ENCODE measurements at places on chromosomes 6 and 20.

- DNase-seq: no peak
These were observed 100.5 kb downstream of the KIF13A start for GRCh38 chr6:17886891-17887290.

DNA sequence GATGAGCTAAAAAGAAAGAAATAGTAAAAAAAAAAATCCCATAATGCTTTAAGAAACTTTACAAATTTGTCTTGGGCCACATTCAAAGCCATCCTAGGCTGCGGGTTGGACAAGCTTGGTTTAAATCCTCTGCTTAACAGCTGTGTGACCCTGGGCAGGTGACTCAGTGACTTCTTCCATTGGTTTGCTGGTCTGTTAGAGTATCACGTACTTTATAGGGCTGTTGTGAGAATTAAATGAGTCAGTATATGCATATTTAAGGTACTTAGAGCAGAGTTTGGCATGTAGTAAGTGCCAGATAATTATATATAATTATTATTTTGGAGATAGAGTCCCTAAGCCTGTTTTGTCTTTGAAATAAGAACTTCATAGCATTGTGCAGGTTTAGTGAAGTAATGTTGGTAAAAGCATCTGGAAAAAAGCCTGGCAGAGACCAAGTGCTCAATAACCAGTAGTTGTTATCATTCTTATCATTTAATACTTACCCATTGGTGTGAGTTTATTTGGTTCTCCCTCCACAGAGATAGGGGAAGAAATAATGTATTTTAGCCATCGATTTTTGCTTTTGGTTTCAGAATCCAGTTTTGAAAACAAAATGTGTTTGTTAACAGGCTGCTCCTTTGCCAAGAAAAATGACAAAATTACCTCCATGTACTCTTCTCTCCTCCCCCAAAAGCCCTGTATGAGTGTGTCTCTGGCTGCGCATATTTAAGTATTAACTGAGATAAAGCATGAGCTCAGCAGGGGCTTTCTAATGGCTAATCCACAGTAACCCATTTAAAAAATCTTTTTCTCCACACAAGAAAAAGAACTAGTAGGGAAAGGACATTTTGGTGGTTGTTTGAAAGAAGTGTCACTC, 67.2 kb downstream of the FOXO3 start:
- DNase-seq: no peak

DNA sequence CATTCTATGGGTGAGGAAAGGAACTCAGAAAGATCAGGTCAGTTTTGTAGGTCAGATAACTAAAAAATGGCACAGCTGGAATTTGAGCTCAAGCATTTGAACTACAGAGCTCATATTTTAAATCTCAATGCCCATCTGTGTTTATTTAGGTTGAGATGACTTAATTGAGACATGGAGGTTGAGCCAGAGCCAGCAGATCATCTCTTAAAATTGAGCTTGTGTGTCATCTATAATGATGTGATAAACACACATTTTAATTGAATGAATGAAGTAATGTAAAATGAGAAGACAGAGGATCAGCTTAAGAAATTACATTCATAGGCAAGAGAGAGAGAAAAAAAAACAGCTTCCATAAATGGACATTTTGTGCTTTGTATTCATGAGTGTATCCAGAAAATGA, 3.7 kb downstream of the MANEA start:
- DNase-seq: no peak

DNA sequence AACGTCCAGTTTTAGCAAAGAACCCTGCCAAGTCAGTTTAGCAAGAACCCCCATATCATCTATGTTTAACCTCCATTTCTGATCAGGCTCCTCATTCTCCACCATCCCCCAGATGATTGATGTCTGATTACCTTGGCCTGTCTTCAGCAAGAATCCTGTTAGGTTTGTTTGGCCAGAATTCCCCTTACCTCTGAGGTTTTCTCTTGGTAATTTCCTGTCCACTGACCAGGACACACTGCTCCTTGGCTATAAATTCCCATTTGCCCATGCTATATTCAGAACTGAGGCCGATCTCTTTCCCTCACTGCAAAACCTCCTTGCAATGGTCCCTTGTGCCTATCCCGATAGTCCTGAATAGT, 27.0 kb downstream of the ZNF311 start:
- DNase-seq: no peak

DNA sequence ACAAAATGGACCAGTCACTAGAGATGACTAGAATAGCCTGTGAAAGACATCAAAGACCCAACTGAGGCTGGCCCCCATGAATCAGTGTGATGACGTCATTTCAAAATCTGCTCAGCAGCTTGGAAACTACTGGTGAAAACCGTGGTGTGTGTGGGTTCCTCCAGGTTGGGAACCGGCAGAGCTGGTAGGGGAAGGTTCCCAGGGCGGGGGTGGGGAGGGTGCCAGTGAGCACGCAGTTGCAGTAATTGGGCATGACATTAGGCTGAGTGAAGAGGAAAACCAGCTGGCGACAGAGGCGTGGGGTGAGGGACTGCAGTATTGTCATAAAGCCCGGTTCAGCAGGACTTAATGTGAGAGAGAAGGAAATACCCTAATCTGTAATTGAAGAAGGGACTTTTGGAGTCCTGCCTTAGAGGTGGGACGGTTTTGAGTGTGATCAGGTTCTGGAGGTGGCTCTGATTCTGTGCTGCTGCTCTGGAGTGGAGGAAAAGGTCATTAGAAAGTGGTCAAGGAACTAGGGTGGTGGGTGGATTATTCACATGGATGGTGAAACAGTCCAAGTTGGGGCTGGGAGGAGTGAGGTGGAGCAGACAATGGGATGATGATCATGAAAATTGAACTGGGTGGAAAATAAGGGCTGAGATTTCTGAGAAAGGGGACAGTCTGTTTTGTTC, 52.0 kb upstream of the MTHFD1L start:
- no peak for DNase-seq

DNA sequence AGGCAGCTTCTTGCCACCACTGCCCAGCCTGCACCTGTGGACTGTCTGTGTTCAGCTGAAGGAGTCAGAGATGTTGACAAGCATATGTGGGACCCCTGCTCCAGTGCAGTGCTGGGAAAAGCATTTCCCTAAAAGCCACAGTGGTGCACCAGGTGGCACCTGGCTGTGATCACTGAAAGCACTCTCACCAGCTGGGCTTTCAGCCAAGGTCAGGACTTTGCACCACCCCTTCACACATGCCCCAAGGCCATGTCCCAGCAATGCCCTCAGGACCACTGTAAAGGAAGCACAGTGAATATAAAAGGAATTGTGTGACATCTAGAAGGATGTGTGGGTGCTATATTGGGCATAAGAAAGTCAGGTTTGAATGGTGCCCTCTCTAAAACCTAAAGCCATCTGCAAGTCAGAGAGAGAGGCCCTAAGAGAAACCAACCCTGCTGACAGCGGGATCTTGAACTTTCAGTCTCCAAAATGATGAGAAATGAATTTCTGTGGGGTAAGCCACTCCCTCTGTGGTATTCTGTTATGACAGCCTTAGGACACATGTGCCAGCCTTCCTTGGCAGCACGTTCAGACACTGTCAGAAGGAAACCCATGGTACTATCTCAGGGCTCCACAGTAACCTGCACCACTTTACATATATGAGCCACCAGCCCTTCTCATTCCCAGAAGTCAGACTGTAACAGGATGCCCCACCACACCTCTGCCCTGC, 30.7 kb downstream of the CBLN4 start:
- DNase-seq: no peak

DNA sequence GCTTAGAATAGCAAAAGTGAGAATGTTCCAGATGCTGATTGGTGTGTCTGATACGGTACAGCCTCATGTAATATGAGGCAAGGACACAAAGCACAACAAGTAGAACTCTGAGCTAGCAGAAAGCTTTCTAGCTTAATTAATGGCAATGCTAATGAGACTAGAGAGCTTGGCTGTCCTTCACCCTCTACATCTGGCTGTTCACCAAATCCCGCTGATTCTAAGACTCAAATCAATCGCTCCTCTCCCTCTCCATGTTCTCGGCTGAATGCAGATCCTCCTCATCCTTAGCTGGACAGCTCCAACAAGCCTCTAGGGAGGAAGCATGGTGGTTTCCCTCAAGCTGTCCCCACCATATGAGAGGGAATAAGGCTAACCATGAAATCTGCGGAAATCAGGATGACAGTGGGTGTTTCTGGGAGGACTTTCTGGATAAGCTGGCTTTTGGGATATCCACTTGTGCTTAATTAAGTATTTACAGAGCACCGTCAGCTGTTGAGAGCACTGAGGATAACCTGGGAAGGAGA, 128.9 kb downstream of the FOXC1 start:
- no peak for DNase-seq

- DNase-seq: no peak
These were observed 174.3 kb downstream of the CDH4 start for GRCh38 chr20:61426352-61426751.

DNA sequence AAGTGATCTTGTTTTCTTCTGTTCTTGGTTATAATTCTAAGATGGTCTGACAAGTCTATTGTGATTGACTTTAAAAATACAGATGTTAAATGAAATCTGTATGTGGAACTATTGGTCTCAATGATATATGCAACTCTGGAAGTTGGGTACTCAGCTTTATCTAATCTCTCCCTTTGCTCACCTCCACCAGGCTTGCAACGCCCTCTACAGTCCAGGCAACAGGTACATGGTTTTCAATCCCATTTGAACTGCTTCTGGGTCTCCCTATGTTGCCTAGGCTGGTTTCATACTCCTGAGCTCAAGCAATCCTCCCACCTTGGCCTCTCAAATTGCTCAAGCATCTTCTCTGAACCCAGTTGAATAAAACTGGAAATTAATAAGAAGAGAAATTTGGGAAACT, 25.6 kb upstream of the HLA-DQB1 start:
- DNase-seq: peak; percentile 78

DNA sequence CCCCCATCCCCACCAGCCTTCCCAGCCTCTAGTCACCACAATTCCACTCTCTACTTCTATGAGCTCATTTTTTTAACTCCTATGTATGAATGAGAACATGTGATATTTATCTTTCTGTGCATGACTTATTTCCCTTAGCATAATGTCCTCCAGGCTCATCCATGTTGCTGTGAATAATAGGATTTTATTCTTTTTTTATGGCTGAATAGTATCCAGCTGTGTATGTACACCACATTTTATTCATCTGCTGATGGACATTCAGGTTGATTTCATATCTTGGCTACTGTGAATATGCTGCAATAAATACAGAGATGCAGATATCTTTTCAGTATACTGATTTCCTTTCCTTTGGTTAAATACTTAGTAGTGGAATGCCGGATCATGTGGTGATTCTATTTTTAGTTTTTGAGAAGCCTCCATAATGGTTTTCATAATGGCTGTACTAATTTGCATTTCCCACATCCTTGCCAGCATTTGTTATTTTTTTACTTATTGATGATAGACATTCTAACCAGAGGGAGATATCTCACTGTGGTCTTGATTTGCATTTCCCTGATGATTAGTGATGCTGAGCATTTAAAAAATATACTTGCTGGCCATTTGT, 194.9 kb downstream of the PACRG start:
- no peak for DNase-seq

GRCh38 chr6:154488802-154489437, 21.6 kb downstream of the CNKSR3 start:
- DNase-seq: no peak

DNA sequence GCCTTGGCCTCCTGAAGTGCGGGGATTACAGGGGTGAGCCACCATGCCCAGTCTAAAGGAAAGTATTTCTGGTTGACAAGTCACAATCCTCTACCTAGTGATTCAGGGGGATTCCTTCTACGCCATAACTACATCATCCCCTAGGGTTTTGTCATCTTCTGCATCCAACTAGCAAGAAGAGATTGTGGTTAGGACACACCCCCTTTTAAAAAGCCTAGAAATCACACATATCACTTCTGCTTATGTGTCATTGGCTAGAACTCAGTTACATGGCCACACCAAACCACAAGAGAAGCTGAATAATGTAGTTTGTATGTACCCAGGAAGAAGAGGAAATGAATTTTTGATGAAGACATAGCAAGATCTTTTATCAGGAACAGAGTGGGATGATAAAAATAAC, 14.7 kb upstream of the CHD6 start:
- no peak for DNase-seq

DNA sequence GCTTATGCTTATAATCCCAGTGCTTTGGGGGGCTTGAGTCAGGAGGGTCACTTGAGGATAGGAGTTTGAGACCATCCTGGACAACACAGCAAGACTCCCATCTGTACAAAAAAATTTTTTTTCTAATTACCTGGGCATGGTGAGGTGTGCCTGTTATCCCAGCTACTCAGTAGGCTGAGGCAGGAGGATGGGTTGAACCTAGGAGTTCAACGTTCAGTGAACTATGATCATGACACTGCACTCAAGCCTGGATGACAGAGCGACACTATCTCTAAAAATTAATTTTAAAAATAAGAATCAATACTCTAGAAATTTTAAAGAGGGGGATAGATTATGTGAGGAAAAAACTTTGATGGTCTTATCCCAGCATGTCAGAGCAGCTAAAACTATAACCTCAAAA, 44.1 kb downstream of the SLC23A2 start:
- no peak for DNase-seq

- no peak for DNase-seq
These were observed 23.1 kb downstream of the DNAH8 start for GRCh38 chr6:38738261-38738660.

GRCh38 chr20:47502271-47503239, 868 bp downstream of the NCOA3 start:
- DNase-seq: peak; percentile 86

DNA sequence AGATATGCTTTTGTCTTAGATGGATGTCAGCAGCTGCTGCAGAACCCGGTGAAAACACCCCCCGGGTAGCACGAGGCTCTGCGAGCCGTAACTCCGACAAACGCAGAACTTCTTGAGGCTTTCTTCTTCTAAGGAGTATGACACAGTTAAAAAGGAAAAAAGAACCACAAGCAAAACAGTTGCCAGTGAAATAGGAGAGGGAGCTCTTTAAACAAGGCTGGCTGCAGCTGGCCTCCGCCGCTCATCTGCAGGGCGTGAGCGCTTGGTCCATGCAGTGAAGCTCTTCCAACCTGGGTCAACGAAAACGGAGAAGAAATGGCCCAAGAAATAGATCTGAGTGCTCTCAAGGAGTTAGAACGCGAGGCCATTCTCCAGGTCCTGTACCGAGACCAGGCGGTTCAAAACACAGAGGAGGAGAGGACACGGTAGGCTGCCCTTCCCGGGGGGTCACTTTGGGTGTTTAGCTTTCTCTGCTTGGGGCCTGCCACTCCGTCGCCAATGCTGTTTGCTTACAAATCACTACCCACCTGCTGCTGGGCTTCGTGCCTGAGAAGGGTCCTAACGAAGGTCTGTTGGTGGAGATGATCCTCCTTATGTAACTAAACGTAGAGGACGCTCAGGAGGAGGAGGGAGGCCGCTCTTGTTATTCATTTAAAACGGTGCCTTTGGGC, 13.2 kb downstream of the SYTL3 start:
- no peak for DNase-seq

DNA sequence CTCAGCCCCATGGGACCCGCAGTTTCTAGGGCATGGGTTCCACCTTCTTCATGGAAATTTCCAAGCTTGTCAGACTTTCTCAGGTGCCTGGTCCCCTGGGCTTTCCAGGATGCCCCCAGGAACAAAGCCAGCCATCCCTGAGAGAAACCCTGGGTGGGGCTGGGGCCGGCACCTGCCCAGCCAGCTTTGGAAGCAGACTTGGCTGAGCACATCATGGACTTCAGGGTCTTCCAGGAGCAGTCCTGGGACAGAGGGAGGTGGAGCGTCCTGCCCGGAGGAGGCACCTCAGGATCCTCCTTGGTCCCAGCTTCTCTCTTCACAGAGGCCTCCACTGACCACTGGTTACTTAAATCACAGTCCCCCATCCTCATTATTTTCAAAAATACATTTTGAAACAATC, 13.5 kb downstream of the MYT1 start:
- no peak for DNase-seq

- peak; percentile 72 for DNase-seq
These were observed 45.8 kb downstream of the AHI1 start for GRCh38 chr6:135451617-135452190.

Data from NAMALWA (cell line).